ENCODE measurements at places on chromosomes 12 and 14.

DNA sequence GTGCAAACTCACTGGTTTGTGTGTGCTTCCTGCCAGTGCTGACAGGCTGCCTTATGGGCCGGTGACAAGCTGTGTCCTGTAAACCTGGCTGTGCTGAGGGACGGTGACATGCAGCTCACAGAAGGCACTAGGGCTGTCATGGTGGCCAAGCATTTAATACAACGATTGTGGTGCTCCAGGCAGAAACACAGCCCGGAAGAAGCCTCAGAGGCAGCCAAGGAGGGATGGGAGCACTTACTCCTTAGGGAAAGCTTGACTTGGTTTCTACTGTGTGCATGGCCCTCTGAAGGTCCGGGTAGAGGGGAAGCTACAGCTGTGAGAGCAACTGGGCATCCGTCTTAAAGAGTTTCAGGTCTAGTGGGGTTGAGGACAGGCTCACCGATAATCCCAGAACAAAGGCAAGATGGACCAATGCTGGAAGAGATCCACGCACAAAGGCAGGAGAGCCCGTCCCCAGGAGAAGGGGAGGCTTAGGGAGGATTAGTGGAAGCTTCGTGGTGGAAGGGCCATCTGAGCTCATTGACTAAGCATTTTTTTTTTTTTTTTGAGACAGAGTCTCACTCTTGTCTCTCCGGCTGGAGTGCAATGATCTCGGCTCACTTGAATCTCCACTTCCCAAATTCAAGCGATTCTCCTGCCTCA lies 10.7 kb upstream of the MCRS1 start:
- DNase-seq: no peak

DNA sequence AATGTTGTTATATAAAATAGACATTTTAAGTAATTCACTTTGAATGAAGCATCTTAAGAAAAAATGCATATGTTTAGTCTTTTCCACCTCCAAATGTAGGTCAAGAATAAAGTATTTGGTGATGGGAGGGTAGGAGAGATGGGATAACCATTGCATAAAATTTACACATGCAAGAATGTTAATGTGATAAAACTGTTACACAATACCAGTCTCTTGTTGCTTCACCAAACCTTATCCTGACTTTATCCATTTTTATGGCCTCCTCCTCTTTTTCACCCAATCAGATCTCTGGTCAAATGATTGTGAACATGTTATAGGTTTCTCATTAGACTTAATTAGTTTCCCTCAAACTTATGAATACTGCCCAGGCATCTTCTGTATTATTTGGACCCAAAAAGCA lies 994.5 kb upstream of the FLRT2 start:
- no peak for DNase-seq

- DNase-seq: no peak
Measured at GRCh38 chr14:91754819-91755218, 22.9 kb upstream of the CATSPERB start.

GRCh38 chr12:94172973-94173372 lies 24.6 kb downstream of the PLXNC1 start:
- DNase-seq: no peak
